ENCODE measurements at places on chromosomes 11 and 22. TPM values are rescaled to one million over a fixed set of nuclear protein-coding genes. Genes with fewer than 3 reads are reported as not detected.

Gene MYEOV
- total RNA-seq: not detected

GRCh38 chr11:77568306-77568705, 21.4 kb upstream of the AQP11 start:
- DNase-seq: no peak

DNA sequence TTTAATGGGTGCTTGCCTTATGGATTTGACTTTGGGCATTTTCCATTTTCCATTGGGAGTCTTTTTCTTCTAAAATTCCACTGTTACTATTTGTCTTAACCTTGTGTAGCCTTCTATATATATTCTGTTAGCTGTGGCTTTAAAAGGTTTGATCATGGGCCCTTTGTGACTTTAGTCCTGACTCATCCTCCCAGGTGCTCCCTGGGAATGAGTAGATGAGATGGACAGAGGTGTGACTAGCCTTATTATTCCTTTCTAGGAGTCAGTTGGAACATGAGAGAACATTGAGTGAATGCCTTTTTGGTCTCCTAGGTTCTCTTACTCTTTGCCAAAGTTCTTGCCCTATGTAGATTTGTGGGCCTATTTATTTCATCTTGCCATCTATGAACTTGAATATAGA, 39.0 kb downstream of the DDX10 start:
- no peak for DNase-seq

Gene SART1
- total RNA-seq: 69.9 TPM

DNA sequence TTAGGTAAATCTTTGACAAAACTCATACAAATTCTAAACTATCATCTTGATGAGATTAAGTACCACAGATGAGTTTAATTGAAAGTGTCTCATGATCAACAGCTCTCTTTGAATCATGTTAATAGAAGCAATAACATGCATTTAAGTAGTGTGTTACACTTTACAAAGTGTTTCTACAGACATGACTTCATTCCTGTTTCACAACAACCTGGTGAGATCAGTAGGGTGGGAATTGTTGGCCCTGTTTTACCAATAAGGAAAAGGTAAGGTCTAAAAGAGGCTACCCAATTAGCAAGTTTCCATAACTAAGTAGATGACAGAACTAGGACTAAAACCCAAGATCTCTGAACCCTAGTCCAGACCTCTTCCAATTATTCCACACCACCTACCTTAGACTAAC, 12.7 kb upstream of the PRSS23 start:
- no peak for DNase-seq

Measured in CD8-positive, alpha-beta memory T cell (primary cell).